ENCODE measurements at places on chromosomes 2 and 18. TPM values are rescaled to one million over a fixed set of nuclear protein-coding genes. Genes with fewer than 3 reads are reported as not detected.

The IL36RN gene
- total RNA-seq = not detected

The CRIM1 gene
- 128 TPM for total RNA-seq

The MYO3B gene
- not detected for total RNA-seq

DNA sequence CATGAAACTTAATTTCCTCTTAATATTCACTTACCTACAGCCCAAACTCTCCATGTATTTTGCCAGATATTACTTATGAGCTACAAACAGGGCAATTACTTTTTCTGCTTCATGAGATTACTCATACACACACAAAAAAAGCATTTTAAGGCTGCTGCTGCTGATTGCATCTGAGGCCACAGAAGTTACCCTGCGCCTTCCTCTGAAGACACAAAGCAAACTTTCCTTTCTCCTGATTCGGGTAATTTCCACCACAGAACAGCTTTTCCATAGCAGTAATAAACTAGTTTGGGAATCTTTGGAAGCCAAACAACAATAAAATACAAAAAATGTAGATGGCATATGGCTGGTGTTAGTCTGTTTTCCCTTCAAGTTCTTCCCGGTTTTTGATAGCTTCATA is 6.2 kb downstream of the TTC32 start:
- H3K27ac ChIP-seq = no peak overlapping the region
- peaks cover 38% of the 10 kb centered on the region for H3K4me1 ChIP-seq
- no peaks in the 10 kb centered on the region for H3K27me3 ChIP-seq

DNA sequence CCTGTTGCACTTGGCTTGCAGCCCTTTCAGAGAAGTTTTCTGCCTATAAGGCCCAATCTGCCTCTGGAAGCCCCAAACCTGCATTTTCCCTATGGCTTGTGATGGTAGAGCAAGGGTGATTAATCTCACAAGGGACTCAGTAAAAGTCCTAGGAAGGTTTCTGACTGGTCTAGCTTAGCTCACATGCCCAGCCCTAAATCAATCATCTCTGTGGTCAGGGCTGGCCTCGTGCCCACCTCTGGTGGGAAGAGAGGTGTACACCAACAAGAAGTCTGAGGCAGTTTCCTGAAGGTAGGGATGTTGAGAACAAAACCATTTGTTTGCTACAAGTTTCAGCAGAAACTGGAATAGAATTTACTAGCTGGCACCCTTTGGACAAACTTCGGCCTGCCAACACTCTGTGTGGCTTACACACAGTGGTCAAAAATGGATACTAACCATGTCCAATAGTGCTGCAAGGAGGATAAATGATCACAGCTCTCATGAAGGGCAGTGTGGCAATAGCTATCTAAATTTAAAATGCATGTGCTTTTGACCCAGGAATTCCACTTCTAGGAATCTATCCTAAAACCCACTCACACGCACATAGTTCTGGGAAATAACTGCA is 96.4 kb downstream of the EN1 start:
- DNase-seq = no peak
- H3K27me3 ChIP-seq = no peaks in the 10 kb centered on the region
- H3K4me1 ChIP-seq = no peaks in the 10 kb centered on the region

Data from upper lobe of left lung (tissue), 6 donors.